Stimulated activated CD8-positive, alpha-beta memory T cell treated with anti-CD3 and anti-CD28 coated beads, Interleukin-7, amount 100 ng/mL, for 24 hours (primary cell): ENCODE measurements at places on chromosomes 2 and 18.
A peak's percentile ranks its signal among the peaks of the same experiment; 100 is the strongest.

- DNase-seq, result no peak
Measured at GRCh38 chr2:181614874-181615638, 41.8 kb downstream of the CERKL start.

DNA sequence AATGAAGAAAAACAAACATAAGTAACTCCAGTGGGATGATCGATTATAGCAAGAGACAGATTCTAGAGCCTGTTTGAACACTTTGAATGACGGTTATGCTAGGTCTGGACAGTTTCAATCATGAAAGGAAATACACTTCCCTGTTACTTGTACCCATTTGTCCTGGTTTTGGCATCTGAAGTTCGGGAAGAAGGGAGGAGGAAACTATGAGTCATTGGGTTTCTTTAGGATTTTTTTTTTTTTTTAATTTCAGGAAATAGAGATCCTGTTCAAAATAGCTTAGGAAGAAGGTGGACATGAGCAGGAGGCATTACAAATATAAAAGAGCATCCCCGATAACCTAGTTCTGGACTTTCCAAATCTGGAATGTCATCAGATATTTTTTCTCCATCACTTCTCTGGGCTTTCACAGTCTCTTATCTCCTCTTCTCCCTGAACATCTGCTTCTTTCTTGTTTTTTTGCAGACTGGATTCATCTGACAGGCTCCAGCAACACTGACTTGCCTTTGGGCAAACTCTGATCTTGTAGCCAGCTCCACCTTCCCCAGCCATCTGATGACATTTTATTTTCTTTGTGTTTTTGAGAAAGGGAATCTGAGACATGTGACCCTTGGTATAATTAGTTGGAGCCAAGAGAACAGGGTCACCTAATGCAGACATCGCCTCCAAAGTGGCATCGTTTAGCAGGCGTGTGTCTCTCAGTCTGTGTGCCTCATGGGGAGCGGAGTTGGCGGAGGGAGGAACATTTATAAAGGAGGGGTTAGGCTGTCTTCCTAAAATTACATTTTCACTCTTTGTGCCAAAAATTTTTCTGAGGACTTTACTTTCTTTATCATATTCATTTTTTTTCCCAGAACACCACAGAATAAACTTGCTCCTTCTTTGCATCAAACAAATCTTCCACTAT, 195.3 kb upstream of the EPHA4 start:
- no peak for DNase-seq

GRCh38 chr2:106954304-106954703, 68.3 kb upstream of the ST6GAL2 start:
- DNase-seq, result no peak

GRCh38 chr18:36066686-36067054, 689 bp downstream of the RPRD1A start:
- no peak for DNase-seq

DNA sequence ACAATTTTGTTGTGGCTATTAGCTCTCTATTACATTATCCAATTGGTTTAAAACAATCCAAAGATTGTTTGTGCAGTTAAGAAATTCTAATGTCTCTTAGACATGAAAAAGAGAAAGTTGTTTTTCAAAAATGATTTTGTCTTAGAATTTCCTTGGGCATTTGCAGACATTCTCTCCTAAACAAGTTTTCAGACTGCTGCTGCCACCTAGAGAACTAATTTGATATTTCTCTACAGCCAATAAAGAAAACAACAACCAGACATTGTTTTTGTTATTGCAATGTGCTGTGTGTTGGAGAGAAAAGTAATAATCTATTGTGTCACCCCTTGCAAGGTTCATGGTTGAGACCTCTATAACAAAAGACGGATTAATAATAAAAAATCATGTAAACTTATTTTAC, 119.0 kb upstream of the SYT4 start:
- no peak for DNase-seq

DNA sequence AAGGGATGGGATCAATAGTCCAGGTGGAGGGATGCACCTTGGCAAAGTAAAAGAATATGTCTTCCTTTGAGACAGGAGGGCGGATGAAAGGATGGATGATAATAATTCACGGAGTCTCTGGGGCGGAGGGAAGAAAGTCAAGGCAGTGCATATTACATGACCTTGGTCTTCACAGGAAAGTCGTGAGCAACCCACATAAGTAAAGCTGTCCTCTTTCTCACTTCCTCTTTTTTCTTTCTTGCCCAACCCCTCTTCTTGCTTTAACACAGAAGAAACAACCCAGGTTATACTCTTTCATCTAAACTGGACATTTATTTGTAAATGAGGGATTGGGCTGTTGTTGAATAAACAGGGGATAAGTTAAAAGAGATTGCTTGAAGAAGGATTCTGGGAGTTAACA, 168.7 kb upstream of the SKOR2 start:
- no peak for DNase-seq

DNA sequence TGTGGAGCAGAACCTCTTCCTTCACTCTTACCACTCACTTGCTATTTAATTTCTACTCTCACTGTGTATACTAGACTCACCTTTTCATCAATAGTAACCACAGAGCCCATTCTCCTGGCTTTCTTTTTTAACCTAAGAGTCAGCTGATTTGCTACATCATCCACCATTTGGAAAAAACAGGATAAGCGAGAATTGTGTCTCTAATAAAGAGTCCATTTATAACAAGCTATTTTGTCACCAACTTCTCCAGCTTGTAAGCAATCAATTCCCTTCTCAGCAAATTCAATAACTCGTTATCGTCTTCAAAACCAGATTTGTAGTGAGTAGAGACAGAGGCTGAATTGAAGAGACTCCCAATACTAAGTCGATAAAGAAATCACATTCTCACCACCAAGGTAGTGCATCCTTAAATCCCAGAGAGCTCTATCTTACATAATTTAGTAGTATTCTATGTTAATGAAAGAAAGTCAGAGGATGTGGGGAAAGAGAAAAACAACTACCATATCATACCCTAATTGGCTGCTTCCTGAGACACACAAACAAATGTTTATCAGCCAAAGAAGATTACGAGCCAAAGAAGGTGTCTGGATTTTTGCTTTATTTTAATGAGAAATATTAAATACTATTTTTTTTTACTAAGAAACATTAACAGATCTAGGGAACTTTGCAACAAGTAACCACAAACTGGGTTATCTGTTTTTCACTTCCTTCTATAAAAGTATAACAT, 52.5 kb upstream of the SPTBN1 start:
- no peak for DNase-seq

DNA sequence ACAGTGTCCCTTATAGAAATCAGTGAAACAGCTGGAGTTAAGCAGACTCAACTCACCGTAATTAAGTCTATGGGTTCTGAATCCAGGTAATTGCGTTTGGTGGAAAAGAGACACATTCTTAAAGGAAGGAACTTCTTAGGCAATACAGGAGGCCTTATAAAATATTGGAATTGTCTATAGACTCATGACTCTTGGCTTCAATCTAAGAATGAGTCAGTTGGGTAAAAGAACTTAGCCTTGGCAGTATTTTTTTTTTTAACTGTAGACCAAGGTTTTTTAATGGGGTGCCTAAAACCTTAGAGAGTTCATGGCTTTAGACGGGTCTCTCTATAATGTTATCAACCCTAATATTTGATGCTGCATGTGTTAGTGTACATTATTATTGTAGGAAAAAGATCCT, 47.6 kb downstream of the CCDC85A start:
- DNase-seq, result no peak

GRCh38 chr2:147844697-147845410, at the start of gene ACVR2A:
Gene ACVR2A, plus strand, starts transcription at chr2:147845029. Its CDS starts 124 bp downstream, at chr2:147845153.
- DNase-seq, result peak; percentile 9

DNA sequence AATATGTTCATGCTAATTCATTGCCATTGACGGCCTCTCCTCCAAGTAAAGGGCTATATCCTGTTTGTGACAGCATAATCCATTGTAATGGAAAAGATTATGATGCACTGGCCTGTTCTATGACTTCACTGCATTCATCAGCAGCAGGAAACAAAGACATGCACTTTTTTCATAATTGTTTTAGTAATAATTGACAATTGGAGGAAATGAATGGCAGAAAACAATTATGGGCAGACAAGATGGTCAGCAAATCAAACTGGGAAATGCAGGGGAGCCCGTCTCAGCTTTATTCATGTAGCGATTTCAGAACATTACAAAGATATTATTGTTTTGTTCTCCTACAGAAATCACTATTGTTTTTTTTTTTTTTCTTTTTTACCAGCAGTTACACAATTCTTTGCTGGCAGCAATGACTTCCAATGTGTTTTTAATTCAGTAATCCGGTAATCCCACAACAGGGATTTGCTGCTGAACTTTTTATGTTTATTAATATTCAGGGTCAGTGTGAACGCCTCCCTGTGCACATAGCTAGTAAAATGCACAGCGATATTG, 33.8 kb upstream of the RASGRP3 start:
- DNase-seq, result no peak

DNA sequence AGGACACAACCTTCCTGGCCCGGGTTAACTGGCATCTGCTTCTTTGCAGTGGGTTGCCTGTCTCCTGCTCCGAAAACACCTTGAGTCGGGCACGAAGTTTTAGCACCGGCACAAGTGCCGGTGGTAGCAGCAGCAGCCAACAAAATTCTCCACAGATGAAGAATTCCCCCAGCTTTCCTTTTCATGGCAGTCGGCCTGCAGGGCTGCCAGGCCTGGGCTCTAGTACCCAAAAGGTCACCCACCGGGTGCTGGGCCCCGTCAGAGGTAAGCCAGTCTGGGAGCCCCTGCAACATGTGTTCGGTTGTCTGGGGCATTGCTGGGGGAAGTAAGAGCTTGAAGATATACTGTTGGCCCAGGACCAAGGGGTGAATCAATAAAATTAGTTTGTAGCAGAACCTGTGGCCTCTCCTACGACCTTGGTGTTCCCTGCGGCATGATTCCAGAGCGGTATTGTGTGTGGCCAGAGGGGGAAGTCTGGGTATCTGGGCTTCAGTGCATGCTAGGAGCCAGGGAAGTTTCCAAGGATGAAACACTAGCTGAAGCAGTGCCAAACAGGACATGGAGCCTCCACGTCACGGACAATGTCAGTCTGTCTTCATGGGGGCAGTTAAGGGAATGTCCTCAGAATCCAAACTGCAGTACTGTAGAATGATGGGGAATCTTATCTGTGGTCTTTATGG, 7.8 kb downstream of the AGBL5 start:
- no peak for DNase-seq

DNA sequence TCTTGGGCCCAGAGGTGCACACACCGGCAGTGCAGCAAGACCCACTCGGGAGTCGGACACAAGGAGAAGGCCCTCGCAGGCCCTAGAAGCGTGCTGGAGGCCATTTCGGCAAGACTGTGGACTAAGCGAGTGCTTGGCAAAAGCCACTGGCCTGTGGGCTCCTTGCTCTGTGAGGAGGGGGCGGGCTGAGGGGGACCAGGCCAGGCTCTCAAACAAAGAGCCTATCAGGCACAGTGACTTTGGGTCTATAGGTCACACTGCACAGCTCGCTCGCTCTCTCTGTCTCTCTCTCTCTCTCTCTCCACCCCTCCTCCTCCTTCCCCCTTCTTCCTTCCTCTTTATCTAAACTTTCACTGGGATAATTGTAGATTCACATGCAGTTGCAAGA, 23.6 kb upstream of the ZCCHC2 start:
- no peak for DNase-seq

- no peak for DNase-seq
Measured at GRCh38 chr2:75288760-75289159, 89.4 kb upstream of the TACR1 start.

GRCh38 chr2:105321875-105322646, 7.5 kb downstream of the TGFBRAP1 start:
- DNase-seq, result no peak

DNA sequence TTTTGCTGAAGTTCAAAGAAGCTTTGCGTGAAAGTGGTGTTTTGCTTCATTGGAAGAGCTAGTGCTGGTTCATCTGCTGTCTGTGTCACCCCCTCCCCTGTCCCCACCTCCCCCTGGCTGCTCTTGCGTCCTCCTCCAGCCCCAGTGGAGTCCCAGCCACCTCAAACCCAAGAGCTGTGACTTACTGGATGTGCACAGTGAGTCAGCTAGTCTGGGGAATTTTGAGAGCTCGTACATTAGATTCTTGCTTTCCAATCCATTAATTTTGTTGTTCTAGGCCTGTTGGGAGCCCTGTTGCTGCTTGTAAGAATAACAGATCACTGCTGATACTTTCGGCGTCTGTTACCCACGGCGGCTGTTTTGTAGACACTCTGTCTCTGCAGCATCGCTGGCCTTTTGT, 412.1 kb downstream of the TSN start:
- DNase-seq, result no peak

- no peak for DNase-seq
Measured at GRCh38 chr2:239912171-239912937, 112.8 kb downstream of the NDUFA10 start.

GRCh38 chr2:223681125-223681524, 79.0 kb upstream of the SCG2 start:
- DNase-seq, result no peak

DNA sequence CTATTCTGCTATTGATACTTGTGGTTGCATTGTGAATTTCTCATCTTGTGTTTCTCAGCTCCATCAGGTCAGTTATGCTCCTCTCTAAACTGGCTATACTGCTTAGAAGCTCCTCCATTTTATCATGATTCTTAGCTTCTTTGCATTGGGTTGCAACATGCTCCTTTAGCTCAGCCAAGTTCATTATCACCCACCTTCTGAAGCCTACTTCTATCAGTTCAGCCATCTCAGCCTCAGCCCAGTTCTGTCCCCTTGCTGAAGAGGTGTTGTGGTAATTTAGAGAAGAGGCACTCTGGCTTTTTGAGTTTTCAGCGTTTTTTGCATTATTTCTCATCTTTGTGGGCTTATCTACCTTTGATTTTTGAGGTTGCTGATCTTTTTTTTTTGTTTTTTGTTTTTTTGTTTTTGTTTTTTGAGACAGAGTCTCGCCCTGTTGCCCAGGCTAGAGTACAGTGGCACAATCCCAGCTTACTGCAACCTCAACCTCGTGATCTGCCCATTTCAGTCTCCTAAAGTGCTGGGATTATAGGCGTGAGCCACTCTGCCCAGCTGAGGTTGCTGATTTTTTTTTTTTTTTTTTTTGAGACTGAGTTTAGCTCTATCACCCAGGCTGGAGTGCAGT, 36.0 kb downstream of the ANKRD12 start:
- DNase-seq, result no peak

GRCh38 chr2:233689031-233689430, 3.7 kb upstream of the UGT1A6 start:
- DNase-seq, result no peak

GRCh38 chr2:122999821-123000220, 1025.3 kb upstream of the CNTNAP5 start:
- DNase-seq, result no peak

- no peak for DNase-seq
Measured at GRCh38 chr18:27793013-27793785, 383.7 kb downstream of the CDH2 start.

DNA sequence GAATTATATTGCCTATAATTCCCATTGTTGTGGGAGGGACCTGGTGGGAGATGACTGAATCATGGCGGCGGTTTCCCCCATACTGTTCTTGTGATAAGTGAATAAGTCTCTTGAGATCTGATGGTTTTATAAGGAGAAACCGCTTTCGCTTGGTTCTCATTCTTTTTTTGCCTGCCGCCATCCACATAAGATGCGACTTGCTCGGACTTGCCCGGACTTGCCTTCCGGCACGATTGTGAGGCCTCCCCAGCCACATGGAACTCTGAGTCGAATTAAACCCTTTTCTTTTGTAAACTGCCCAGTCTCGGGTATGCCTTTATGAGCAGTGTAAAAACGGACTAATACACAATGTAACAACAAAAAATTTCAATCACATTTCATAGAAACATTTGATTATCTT, 115.8 kb downstream of the C2orf74 start:
- no peak for DNase-seq
